ENCODE measurements at places on chromosomes 16 and 17.

DNA sequence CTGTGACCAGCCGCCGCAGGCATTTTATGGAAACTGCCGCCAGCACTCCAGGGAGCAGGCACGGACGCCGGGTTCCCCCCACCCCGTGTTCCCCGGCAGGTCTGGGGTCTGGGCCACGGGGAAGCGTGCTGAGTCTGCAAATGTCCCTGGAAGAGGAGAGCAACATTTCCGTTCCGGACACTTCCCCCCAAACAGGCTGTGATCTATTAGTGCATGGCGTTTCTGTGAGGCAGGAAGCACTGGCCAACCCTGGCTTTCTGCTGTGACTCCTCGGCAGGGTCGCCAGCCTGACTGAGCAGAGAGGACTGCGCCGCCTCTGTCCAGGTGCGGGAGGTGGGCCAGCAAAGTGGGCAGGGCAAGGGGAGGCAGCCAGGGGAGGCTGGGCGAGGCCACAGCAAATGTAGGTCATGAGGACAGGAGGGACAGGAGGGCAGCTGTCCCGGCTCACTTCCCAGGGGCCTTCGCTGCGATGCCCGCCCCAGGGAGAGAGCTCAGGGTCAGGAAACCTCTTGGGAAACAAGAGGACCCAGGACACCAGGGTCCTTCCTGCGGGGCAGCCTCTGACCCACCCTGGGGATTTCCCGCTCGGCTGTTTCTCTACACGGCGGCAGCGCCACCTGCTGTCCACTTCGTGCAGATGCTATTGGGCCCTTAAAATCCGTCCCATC is 9.5 kb downstream of the FOXF1 start:
- peak; percentile 55 for DNase-seq

- peak; percentile 8 for DNase-seq
Observed at GRCh38 chr17:33667052-33667509, 374.0 kb upstream of the ASIC2 start.

DNA sequence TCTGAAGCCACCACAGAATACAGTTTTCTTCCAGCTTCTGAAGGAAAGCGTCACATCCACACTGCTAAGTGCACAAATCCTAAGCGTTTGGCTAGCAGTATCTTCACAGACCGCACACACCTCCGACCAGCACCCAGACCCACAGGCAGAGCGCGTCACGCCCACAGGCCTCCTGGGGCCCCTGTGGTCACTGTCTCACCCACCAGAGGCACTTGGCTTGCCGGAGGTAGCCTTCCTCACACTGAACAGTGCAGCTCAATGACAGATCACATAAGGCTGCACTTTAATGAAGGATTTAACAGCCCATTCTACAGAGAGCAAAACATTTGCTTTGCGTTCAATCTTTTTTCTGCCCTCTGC is 21.2 kb downstream of the SPHK1 start:
- DNase-seq = no peak

DNA sequence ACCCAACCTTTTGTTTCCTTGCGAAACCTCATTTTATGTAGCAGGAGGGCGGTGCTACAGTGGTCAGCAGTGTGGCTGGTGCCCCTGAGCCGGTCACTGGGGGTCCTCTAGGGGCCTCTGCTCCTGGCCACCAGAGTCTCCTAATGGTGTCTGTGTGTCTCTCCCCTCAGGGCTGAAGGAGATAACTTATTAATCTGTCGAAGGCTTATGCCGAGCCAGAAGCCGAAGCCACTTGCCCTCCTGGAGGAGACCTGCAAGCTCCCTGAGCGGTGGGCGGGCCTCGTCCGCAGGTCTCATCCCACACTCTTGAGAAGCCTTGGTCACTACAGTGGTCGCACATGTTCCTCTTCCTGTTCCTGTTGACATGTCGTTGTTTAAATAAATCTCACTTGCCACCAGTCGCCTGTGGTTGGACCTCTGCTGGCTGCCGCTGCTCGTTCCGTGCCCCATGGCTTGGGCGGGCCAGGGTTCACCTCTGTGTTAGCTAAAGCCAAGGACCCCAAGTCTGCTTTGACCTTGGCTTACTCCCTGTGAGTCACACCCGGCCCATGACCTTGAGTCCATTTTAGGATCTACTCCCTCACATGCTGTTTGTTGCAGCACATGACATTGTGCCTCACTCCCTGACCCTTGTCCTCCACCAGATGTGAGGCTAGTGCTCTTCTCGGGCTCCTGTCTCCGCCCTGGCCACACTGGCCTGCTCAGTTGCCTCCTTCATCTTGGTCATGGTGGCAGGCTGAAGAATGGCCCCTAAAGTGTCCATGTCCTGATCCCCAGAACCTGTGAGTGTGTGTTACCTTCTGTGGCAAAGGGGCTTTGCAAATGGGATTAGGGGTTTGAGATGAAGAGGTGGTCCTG is 38.7 kb upstream of the AQP8 start:
- DNase-seq = no peak

- no peak for DNase-seq
Observed at GRCh38 chr17:6509921-6510320, 46.4 kb downstream of the PITPNM3 start.

- no peak for DNase-seq
Observed at GRCh38 chr17:77618731-77619130, 339.8 kb upstream of the TNRC6C start.

- peak; percentile 4 for DNase-seq
Observed at GRCh38 chr16:22789281-22789945, 24.5 kb upstream of the HS3ST2 start.

DNA sequence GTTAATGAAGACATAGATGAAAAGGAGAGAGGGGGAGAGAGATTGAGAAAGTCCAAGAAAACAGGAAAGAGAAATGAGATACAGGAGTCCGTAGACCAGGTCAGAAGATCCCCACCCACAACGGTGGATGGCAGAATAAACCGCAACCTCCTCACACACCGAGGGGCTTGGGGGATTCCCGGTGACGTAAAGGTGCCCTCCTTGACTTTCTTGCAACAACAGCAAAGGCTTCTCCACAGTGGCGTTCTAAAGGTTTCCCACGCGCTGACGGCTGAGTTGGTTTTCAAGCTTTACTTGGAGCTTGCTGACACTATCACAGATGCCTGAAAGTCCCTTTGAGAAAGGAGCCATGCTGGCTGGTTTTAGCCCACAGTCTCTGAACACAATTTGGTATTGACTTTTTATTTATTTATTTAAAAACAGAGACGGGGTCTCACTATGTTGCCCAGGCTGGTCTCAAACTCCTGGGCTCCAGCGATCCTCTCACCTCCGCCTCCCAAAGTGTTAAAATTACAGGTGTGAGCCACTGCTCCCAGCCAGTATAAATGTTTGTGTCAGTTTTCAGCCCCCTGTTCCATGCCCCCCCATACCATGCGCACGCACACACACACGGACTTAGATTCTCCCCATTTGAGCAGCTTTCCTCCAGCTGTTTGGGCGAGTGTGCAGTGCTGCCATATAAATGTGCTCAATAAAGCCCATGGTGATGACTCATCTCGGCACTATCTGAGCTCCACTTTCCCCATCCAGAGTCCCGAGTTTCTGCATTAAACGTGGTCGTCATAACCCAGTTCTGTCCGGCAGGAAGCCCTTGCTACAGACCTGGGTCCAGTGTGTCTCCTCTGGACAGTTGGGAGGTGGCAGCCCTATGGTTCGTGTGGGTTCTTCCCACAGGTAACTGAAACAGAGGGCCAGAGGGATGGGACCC is 33.0 kb upstream of the SEC14L1 start:
- no peak for DNase-seq

DNA sequence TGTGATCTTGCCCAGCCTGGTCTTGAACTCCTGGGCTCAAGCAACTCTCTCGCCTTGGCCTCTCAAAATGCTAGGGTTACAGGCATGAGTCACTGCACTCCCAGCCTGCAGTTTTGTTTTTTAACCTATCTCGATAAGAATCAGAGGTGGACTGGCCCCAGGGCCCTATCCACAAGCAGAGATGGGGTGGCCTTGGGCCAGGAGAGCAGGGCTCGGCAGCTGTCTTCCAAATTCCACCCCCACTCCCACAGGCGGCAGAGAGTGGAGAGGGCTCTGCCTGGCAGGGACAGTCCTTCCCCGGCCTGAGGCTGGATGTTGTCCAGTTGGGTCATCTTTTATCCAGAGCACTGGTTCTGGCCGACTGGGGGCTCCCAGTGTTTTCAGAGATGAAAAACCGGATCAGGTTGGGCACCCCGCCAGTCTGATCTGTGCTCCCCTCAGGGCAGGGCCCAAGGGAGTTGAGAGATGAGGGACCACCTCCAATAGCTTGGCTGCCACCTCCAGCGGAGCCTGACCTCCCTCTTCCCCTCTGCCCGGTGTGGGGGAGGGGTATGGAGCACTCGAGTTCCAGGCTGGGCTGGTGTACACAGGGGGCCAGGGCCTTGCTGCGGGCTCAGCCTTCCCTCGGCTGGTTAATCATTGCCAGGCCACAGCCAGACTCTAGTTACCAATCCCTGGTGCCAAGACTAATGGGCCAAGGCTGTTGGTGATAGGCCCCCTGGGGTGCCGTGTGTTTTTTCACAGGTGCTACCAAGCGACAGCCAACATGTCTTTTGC is 30.3 kb upstream of the MYO15B start:
- DNase-seq = no peak

DNA sequence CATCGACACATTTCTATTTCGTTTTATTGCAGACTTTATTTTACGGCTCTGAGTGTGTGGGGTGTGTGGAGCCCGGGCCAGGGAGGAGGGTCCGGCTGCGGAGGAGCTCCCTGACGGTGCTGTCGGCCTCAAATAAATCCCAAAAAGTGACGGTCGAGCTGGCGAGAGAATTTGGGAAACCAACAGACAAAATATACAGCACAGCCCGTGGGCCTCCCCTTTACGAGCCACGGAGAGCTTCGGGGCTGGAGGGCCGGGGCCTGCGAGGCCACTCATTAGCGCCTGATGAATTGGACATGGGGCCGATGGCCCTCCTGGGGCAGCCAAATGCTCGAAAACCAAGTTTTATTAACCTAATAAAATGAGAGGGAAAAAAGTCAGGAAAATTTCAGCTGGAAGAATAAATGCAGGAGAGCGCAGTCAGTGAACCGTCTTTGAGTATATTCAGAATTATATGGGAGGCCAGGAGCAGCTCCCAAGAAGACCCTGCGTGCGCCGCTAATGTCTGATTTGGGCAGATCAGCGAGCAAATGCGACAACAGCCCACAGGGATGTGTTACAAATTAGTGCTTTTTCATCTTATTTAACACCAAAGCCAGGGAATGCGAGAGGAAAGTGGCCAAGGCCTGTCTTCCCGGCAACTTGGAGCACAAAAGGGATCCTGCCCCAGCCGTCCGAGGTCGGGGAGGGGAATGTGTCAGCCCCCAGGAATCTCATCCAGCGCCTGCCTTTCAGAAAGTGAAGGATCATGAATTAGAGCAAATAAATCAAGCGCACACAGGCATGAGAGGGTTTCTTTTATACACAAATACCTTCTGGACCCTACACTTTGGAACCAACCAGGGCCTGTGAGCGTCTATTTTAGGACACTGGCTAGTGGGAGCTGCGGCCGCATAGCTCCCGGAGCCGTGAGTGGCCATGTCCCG is 249.1 kb downstream of the C16orf95 start:
- no peak for DNase-seq

GRCh38 chr16:78574571-78574970 is 475.1 kb downstream of the WWOX start:
- DNase-seq = no peak

GRCh38 chr17:57999496-58000017 is 7.5 kb downstream of the SRSF1 start:
- peak; percentile 82 for DNase-seq

GRCh38 chr17:17816240-17816814 is 20.5 kb downstream of the SREBF1 start:
- no peak for DNase-seq

- peak; percentile 47 for DNase-seq
Observed at GRCh38 chr16:68951991-68952877, 108.9 kb downstream of the TANGO6 start.

- DNase-seq = no peak
Observed at GRCh38 chr17:48187872-48188608, 80.5 kb downstream of the SNX11 start.

DNA sequence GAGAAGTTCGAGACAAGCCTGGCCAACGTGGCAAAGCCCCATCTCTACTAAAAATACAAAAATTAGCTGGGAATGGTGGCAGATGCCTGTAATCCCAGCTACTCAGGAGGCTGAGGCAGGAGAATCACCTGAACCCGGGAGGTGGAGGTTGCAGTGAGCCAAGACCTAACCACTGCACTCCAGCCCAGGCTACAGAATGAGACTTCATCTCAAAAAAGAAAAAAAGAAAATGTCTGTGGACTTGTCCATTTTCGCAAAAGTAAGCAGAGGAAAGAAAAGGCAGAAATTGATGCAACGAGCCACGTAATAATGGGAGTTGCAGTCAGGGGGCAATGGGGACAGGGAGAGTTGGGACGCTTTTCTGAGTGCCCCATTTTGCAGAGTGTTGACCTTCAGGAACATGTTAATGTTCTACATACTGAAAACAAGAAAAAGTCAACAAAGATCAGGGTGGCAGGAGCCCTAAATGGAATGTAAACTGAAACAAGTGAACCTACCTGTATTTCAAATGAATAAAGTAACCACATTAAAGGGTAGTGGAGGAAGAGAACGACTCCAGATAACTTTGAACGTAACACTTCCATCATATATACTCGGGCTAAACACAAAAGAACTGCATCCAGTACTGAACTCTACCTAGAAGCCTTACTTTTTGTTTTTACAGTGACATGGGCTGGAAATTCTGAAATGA is 76.4 kb downstream of the CNGB1 start:
- DNase-seq = no peak

DNA sequence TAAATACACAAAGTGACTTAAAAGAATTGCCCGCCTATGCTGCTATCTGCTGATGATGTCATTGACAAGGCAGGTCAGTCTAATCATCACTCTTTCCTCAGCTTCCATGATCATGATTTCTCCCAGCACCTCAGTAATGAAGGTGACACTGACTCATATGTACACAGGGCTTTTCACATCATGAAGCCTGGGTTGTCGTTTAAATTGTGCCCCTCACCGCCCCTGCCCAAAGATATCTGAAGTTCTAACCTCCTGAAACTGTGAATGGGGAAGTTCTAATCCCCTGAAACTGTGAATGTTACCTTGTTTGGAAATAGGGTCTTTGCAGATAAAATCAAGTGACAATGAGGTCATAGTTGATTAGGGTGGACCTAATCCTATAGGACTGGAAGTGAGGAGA is 17.4 kb upstream of the GPRC5C start:
- DNase-seq = no peak

- no peak for DNase-seq
Observed at GRCh38 chr17:61875285-61875684, 12.0 kb upstream of the BRIP1 start.

DNA sequence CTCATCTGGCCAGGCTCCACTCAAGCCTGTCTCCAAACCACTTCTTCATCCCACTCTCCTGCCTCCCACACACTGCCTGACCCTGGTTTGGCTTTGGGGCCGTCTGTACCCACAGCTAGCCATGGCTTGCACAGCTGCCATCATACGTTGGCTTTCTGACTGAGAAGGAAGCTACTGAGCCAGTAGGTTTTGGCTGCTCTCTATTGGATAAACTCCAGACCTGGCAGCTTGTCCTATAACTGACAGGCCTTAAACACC is 3.9 kb downstream of the MIF4GD start:
- no peak for DNase-seq

- no peak for DNase-seq
Observed at GRCh38 chr16:3789375-3790099, 72.2 kb upstream of the TRAP1 start.
